ENCODE measurements at places on chromosomes 6 and 20.

- no peak for DNase-seq
Measured at GRCh38 chr6:15026832-15027231, 219.0 kb upstream of the JARID2 start.

DNA sequence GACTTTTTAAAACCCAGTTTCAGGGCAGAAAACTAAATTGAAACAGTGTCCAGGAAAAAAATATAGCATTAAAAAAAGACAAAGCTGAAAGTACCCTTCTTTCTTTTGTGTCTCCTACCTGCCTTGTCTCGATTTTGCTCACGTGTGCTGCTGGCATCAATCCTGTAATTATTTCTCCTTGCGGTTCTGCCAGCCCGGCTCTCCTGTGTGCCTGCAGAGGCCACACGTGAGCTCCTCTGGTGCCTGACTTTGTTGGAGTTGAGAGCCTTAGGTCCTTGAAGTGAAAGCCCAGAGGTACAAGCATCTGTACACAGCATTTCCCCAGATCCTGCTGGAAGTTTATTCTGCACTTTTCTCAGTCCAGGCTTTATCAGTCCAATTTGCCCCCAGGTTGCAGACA is 36.5 kb downstream of the GHRH start:
- DNase-seq = no peak

DNA sequence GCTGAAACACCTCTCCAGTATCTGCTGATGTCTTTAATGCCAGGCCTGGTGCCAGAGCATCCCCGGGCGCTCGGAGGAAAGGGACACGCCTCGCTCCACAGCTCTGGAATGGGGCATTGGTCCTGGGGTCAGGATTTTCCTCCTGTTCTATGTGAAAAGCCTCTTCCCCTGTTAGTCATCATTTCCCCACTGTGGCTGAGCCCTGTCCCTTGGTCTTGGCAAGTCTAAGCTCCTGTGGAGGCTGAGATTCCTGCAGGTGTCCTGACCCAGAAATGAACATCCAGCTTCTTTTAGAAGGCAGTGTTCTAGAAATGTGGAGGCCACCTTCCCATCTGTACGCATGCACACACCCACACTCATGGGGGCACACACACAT is 19.4 kb downstream of the SYNDIG1 start:
- no peak for DNase-seq

- DNase-seq = no peak
Measured at GRCh38 chr6:75524322-75524972, 30.8 kb upstream of the FILIP1 start.

- no peak for DNase-seq
Measured at GRCh38 chr6:27263886-27264285, 16.4 kb downstream of the PRSS16 start.
